ENCODE measurements at places on chromosomes 7 and 10. TPM values are rescaled to one million over a fixed set of nuclear protein-coding genes. Genes with fewer than 3 reads are reported as not detected.
A peak's percentile ranks its signal among the peaks of the same experiment; 100 is the strongest.

DAGLB gene
- total RNA-seq = 33.2 TPM

- DNase-seq = no peak
Observed at GRCh38 chr10:131485732-131486131, 174.2 kb upstream of the TCERG1L start.

DNA sequence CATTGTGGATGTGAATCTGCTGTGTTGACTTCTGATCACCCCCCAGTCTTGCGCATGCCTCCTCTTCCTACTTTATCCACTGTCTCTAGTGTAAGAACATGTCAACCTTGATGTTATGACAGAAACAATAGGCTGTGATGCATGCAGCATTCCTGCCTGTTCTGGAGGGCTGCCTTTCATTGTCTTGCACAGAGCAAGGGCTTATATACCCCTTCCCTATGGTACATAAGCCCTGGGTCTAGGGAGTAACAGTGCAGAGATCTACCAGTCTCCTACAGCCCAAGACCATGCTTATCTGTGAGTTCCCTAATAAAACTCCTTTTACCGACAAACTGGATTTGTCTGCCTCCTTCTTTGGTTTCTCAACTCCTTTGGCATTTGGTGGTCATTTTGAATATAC, 177.0 kb upstream of the STK17A start:
- DNase-seq = no peak

BTBD16 gene
- not detected for total RNA-seq

MBLAC1 gene
- total RNA-seq = 4.0 TPM

DNA sequence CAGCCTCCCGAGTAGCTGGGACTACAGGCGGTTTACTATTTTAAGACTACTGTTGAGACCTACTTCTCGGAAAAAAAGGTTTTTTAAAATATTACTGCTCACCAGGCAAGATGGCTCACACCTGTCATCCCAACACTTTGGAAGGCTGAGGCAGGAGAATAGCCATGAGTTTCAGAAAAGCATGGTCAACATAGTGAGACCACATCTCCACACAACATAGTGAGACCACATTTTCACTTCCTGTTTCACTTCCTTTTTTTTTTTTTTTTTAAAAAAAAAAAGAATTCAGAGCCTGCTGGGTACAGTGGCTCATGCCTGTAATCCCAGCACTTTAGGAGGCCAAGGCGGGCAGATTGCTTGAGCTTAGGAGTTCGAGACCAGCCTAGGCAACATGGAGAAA, 46.5 kb downstream of the SVOPL start:
- DNase-seq = no peak

- DNase-seq = no peak
Observed at GRCh38 chr7:42049761-42050160, 187.2 kb downstream of the GLI3 start.

- peak; percentile 9 for DNase-seq
Observed at GRCh38 chr10:110724116-110724921, 80.2 kb downstream of the RBM20 start.

CADPS2 gene
- total RNA-seq = not detected

CPA2 gene
- not detected for total RNA-seq

PDZD7 gene
- 3.5 TPM for total RNA-seq

GRCh38 chr10:60828489-60828852, 50.2 kb downstream of the CDK1 start:
- DNase-seq = no peak

GRCh38 chr7:37410305-37411229, 38.1 kb downstream of the ELMO1 start:
- no peak for DNase-seq

DNA sequence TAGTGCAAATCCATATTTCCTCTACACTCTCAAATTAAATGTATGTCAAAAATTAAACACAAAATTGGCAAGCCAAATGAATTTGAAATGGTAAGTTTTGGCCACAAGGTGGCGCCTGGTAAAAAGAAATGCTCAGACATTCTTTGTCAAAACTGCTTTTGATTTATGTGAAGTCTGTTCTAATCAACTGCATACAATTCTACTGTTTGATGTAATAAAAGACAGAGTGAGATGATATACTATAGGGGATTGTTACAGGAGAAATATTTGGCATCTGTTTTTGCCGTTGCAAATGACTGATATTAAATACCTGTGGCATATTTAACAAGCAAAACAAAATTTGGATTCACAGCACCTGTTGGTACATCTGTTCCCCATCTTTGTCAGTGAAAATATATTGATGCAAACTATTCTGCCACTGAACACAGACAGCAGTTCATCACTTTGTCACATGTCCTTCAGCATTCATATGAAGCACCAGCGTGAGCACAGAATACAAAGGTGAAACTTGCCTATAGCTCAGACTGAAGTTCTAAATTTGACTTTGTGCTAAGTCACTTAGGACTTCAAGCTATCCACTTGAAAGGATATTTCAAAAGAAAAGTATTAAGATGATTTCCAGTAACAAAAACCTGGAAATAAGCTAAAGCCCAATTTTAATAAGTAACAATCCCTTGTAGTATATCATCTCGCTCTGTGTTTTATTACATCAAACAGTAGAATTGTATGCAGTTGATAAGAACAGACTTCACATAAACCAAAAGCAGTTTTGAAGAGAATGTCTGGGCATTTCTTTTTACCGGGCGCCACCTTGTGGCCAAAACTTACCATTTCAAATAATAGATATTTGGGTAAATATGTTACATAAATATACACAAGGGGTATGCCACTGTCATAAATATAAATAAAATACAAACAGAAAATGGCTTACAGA, 10.2 kb upstream of the CH25H start:
- peak; percentile 67 for DNase-seq

- DNase-seq = no peak
Observed at GRCh38 chr10:57897611-57898010, 370.1 kb downstream of the IPMK start.

ATXN7L1 gene
- total RNA-seq = 78.9 TPM

DNA sequence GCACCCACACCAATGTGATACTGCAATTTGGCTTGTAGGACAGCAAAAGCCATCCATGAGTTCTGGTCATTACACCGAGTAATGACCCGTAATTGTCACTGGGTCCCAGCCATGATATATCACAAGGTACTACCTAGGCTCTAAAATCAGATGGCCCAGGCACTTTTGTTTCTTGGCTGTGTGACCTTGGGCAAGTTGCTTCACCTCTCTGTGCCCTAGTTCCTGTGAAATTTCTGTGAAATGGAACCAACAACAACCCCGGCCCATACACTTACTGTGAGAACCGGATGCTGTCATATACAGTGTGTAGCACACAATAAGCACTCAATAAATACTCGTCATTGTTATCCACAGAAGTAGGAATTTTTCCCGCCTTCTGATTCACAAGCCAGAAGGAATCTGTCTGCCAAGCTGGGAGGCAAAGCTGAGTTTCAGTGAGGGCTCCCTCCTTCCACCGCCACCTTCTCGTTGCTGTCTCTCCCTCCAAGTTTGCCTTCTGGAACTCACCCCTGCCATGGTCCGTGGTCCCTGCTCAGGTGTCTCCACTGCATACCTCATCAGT, 6.4 kb upstream of the CYTH3 start:
- DNase-seq = no peak

DNA sequence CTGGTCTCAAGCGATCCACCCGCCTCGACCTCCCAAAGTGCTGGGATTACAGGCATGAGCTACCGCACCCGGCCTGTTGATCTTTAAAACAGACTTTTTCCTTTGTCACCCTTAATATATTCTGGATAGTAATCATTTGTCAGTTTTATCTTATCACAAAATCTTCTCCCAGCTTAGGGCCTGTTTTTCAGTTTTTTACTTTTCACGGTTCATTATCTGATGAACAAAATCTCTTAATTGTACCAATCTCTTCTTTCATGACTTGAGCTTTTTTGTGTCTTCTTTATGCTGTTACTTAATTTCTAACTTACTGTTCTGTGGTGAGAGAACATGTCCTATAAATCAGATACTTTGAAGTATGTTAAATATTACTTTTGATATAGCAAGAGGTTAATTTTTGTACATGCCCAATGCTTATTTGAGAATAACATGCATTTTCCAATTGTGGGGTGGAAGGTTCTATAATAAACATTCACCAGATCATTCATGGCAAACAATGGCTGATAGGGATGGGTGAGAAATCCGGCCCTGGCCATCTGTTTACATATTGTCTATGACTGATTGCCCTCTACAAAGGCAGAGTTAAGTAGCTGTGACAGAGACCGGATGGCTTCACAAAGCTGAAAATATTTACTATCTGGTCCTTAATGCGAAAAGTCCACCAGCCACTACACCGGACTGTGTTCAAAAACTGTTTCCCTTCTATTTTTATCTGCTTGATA, 5.3 kb downstream of the PAPOLB start:
- DNase-seq = no peak

DNA sequence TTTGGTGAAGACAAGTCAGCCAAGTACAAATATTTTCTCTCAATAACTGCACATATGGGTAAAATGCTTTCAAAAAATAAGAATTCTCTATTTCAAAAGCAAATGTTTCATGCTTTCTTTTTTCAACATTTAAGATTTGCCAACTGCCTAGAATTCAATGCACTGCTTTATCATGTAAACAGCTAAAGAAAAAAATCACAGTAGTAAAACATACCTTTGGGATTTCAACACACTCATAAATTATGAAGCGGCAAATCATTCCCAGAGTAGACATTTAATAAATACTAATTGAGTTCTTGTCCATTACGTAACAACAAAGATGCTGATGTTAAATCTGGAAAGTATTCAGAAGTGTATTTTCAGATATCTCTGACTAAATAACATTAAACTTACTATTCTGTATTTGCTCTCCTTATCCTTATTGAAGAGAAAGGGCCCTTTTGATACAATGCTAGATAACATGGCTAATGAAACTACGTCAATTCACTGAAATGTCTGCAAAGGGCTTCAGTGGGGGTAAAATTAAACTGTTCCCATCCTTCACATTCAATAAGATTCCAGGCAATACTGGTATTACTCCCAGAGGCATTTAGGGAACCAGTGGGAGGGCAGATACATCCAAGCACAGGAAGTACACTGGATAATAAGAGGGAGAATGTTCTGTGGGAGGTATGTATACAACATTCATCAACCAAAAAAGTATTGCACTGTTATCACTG, 13.9 kb downstream of the NAPEPLD start:
- no peak for DNase-seq

THSD7A gene
- total RNA-seq = 0.02 TPM

DNA sequence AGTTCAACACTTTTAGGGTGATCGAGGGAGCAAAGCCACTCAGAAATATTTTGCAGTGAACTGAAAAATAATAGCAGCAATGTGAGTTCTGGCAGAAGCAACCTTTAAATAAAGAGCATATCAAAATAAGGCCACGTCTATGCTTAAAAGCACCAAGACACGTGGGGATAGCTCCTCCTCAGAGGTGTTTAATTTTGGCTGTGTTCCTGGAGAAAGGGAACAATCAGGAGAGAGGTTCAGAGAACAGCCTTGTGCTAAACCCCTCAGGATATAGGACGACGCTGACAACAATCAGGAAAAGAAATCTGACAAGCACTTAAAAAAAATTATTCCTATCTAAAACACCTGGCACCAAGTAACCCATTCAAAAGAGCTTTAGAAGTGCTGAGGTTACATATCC, 471.9 kb upstream of the CELF2 start:
- DNase-seq = no peak

CCSER2 gene
- 110 TPM for total RNA-seq

DNA sequence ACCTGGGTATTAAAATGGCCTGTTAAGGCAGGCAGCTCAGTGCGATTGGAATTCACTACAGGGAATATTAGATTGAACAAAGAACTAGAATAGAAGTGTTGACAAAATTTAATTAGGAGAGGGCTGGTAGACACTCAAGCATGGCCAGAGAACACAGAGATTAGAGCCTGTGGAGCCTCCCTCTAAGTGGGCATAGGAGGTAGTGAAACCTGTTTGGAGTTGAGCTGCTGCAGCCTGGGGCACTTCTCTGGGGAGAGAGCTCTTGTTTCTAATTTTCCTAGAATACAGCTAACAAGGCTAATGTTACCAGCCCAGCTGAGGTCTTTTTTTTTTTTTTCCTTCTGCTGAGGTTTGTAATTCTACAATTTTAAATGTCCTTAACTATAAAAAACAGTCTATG, 46.4 kb downstream of the TMEM168 start:
- no peak for DNase-seq

AS3MT gene
- total RNA-seq = 0.37 TPM

TET1 gene
- 4.3 TPM for total RNA-seq

DNA sequence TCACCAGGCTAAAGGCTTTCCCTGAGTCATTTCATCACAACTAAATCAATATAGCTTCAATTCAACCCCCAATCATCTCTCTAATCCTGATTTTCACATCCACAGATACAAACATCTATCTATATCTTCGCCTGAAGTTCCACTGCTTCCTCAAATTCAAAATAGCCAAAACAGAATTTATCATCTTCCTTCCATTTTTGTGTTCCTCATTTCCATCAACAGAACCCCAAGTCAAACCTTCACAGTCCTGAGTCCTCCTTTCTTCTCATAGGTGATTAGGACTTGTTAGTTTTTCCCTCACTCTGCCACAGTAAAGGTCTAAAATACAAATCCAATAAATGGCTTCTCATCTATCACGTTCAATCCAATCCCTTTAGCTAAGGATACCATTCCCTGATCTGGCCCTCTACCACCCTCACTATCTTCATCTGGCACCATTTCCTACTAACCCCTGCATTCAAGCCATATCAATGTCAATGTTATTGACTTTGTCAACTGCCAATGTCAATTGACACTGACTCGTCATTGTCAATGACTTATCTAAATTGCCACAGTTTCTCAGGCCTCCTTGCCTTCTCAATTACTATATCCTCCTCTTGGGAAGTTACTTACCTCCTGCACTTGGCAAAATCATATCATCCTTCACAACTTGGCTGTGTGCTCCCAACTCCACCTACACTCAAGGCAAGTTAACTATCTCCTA, 2.6 kb downstream of the HYCC1 start:
- no peak for DNase-seq

GDF2 gene
- total RNA-seq = not detected

DNA sequence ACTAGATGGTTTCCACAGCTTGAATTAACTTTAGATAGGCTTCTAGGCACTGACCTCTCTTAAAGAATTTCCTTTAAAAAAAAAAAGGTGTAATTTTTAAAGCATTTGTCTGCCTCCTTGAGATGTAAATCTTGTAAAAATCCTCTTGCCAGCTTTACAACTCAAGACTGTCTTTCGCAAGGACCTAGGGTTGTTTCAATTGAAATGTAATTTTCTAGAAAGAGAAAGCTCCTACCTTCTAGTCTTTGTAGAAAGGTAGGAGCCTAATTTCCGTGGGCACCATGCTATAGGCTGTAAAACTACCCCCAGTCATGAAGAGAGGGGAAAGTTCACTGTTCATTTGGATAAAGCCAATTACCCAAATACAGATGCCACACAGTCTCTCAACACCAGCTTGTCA, 228.8 kb upstream of the TMEM229A start:
- DNase-seq = no peak

GRCh38 chr7:10040674-10041073, 933.0 kb upstream of the PHF14 start:
- no peak for DNase-seq

MCM10 gene
- total RNA-seq = 2.1 TPM

- DNase-seq = no peak
Observed at GRCh38 chr10:97836446-97836845, 13.2 kb upstream of the GOLGA7B start.

NUTM2B gene
- total RNA-seq = 2.4 TPM

GRCh38 chr10:106082865-106083264, 1081.6 kb downstream of the SORCS1 start:
- no peak for DNase-seq

All from CD4-positive, CD25-positive, alpha-beta regulatory T cell (primary cell).